ENCODE measurements at places on chromosomes 1 and 21.

- no peak for DNase-seq
These were observed 3.4 kb upstream of the CSF1 start for GRCh38 chr1:109907190-109907774.

GRCh38 chr1:2080140-2080539 is 29.9 kb downstream of the PRKCZ start:
- no peak for DNase-seq

- no peak for DNase-seq
These were observed 53.9 kb upstream of the GNG4 start for GRCh38 chr1:235703506-235703905.

DNA sequence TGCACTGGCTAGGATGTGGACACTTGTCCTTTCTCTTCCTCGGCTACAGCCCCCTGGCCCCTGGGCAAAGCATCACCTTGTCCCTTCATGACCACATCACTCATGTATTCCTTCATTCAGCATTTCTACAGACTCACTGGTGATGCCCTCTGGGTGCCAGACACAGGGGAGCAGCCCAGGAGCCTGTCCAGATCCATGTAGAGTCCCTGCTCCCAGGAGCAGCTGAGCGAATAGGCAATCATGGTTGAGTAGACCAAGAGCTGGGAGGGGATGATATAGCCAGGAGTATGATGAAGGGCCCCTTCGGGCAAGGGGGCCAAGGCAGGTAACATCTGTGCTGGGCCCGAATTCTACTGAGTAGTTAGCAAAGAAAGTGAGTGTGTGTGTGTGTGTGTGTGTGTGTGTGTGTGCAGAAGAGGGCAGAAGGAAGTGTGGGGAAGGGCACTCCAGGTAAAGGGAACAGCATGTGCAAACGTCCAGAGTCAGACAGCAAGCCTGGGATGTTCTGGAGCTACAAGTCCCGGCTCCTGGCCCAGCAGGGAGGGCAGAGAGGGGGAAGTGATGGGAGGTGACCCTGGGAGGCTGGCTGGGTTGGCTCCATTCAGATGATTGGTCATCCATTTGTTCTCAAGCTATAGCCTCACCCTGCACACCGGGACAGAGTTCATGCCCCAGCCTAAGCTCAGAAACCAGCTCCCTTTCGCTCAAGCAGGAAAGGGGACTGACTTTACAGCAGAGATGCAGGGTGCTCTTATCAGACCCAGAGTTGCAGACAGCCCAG is 21.0 kb upstream of the PIK3CD start:
- no peak for DNase-seq

DNA sequence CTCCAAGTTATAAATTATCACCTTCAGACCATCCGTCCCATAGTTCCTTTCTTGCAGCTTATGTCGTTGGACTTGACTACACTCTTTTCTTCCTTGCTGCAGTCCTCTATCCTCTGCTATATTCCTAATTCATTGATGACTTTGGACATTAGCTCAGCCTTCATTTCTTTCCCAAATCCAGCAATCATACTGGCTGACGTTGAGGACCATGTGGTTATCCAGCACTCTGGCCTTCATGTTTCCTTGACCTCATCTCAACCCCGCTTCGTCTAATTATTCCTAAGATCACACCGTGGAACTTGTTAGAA is 27.4 kb downstream of the RAD54L start:
- DNase-seq = no peak

GRCh38 chr1:23452011-23452411 is 27.5 kb upstream of the TCEA3 start:
- no peak for DNase-seq

- DNase-seq = no peak
These were observed 2.2 kb downstream of the ATP1A2 start for GRCh38 chr1:160117709-160118183.

GRCh38 chr1:195195423-195196057 is 1412.7 kb downstream of the KCNT2 start:
- DNase-seq = no peak

- no peak for DNase-seq
These were observed 24.7 kb downstream of the MEF2D start for GRCh38 chr1:156475568-156476500.

DNA sequence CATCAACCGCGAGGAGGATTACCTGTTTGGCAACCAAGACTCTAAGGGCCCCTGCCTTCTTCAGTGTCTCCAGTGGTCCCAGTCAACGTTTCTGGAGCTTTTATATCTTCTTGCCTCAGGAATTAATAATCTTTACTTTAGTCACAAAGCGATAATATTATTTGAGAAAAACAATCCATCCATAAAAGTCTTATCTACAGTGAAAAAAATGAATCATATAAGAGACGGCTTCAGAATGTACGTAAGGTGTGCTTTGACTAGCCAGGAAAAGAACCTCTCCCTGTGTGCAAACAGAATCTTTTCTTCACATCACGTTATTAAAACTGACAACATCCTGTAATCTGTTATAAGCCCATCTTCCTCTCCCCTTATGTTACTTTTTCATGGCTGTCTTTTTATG is at the start of gene REG4:
Gene REG4 (minus strand): TSS at position 74 of the 400 bp plus-strand sequence. CDS start 2,691 bp downstream, outside the sequence.
- no peak for DNase-seq
